ENCODE measurements at places on chromosomes 1 and 21. TPM values are rescaled to one million over a fixed set of nuclear protein-coding genes. Genes with fewer than 3 reads are reported as not detected.

GRCh38 chr21:43842742-43843141, 22.3 kb upstream of the AGPAT3 start:
- H3K36me3 ChIP-seq: no peaks in the 10 kb centered on the region
- no peak overlapping the region for H3K27ac ChIP-seq
- no peak overlapping the region for H3K4me3 ChIP-seq
- DNase-seq: no peak
- H3K27me3 ChIP-seq: no peaks in the 10 kb centered on the region

GRCh38 chr1:174954073-174954460, 45.7 kb upstream of the CACYBP start:
- no peaks in the 10 kb centered on the region for H3K36me3 ChIP-seq
- no peak overlapping the region for H3K4me3 ChIP-seq
- H3K27ac ChIP-seq: peak overlapping the region; percentile 74
- peak; percentile 39 for DNase-seq

FBXO44 gene
- total RNA-seq: 15.9 TPM

GRCh38 chr21:43958364-43959158, 53.5 kb upstream of the TRAPPC10 start:
- no peaks in the 10 kb centered on the region for H3K4me1 ChIP-seq
- no peaks in the 10 kb centered on the region for H3K27me3 ChIP-seq
- H3K4me3 ChIP-seq: no peak overlapping the region
- H3K36me3 ChIP-seq: no peaks in the 10 kb centered on the region

GRCh38 chr1:243748706-243749283, 101.2 kb downstream of the AKT3 start:
- no peak overlapping the region for H3K4me3 ChIP-seq
- no peaks in the 10 kb centered on the region for H3K4me1 ChIP-seq
- peak; percentile 80 for DNase-seq
- H3K27me3 ChIP-seq: no peaks in the 10 kb centered on the region

DNA sequence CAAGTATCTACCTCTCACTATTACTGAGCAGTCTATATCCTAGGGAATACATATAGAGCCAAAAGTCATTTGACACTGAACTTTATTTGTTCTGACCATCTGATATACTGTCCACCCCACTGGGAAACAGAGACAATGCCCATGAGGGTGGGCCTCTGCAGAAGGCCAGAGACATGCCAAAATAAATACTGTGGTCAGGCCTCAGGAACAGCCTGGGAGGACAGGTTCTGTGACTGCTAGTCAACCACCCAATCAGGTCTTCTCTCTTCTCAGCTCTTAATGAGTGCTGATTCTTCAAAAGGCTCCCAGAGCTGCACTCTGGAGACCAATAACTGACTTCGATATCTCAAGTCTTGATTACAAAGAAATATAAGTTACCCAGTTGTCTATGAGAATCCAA, 5.5 kb upstream of the ANKRD35 start:
- peak overlapping the region; percentile 94 for H3K27ac ChIP-seq
- H3K4me3 ChIP-seq: no peak overlapping the region
- no peak for DNase-seq
- H3K36me3 ChIP-seq: no peaks in the 10 kb centered on the region

DNA sequence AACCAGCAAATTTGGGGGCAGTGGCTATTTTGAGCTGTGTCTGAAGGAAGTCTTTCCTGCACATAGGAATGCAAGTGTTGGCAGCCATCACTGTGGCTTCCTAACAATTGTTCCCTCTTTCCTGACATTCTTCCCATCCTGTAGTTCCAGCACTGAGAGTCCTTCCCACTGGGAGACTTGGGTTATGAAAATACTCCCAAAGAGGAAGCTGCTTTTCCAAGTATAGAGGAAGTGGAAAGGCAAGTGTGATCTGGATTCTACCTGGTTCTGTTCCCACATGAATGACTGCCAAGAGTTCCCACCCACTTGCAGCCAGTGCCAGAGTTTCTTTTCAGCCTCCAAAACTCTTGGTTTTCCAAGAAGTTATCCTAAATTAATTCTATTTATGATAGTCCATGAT, 98.5 kb upstream of the CD53 start:
- H3K4me3 ChIP-seq: no peak overlapping the region
- peaks cover 4% of the 10 kb centered on the region for H3K27me3 ChIP-seq
- no peaks in the 10 kb centered on the region for H3K4me1 ChIP-seq
- no peak overlapping the region for H3K27ac ChIP-seq
- H3K36me3 ChIP-seq: no peaks in the 10 kb centered on the region
- no peak for DNase-seq

DNA sequence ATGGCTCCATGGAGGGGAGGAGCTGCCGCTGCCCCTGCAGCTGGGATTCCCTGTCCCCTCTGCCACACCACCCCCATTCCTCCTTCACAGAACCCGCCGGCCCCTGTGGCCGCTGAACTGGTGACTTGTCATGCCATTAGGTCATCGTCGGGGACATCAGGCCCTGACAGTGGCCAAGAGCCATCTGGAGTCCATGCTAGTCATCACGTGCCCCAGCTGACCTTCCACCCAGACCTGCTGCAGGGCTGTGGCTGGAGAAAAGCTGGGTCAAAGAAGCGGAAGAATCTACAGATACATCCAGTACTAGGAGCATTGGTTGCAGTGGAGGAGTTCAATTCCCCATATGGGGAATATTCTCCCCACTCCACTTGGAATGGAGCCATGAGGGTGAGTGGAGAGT, 78.1 kb downstream of the KCNJ15 start:
- no peak overlapping the region for H3K4me3 ChIP-seq
- no peak for DNase-seq
- H3K27ac ChIP-seq: no peak overlapping the region
- H3K4me1 ChIP-seq: no peaks in the 10 kb centered on the region
